Large intestine (tissue), 12 donors: ENCODE measurements at places on chromosomes 5 and 9. TPM values are rescaled to one million over a fixed set of nuclear protein-coding genes. Genes with fewer than 3 reads are reported as not detected.

GRCh38 chr9:23811633-23812032 lies 14.4 kb downstream of the ELAVL2 start:
- DNase-seq: no peak

GRCh38 chr5:114948363-114948762 lies 221.3 kb downstream of the TRIM36 start:
- no peak for DNase-seq

AIF1L gene
- 7.5 TPM for polyA plus RNA-seq

RASGEF1C gene
- polyA plus RNA-seq: 1.3 TPM

- DNase-seq: no peak
Observed at GRCh38 chr5:107242411-107243219, 428.1 kb downstream of the EFNA5 start.

DNA sequence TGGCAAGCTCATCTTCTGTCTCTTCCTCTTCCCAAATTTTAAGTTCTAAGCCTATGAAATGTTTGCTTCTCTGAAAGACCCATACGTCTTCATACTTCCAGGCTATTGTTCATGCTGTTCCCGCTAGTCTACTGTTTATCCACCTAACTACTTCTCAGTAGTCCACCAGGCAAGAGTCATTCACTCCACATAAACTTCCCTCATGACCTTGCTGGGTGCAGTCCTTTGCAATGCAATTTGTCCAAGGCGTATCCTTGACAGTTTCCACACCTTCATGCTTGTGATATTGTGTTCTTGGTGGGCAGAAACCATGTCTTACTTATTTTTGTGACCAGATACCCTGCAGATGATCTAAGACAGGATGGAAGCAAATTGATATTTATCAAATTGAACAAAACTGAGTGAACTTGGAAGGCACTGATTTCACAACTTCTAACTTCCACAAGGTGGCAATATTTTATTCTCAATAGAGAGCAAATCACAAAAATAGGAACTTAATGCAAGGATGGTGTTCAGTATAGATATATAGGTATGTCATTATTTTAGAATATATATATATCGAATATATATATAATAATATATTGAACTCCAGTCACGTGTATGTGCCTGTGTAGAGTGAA lies 30.3 kb downstream of the TYRP1 start:
- DNase-seq: no peak

GRCh38 chr5:123367739-123368138 lies 55.5 kb downstream of the CEP120 start:
- DNase-seq: no peak

DNA sequence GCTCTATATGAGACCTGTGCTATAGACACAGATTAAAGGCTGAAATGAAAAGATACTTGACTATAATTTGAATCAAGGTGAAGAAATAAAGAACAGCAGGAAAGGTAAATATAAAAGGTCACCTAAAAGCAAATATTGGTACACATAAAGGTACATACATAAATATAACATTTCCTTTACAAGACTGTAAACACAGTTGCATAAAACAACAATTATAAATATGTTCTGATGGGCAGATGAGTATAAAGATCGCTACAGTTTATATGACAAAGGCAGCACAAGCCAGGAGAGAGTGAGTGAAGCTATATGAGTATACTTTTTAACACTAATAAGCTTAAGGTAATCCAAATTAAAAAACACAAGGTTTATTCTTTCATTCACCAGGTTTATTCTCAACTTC lies 114.5 kb downstream of the OXCT1 start:
- no peak for DNase-seq

TNFSF8 gene
- 0.25 TPM for polyA plus RNA-seq

ANKRD18B gene
- 0.22 TPM for polyA plus RNA-seq

C5orf34 gene
- 3.0 TPM for polyA plus RNA-seq

AK3 gene
- polyA plus RNA-seq: 80.4 TPM

- no peak for DNase-seq
Observed at GRCh38 chr5:129172580-129172979, 78.0 kb downstream of the ISOC1 start.

- no peak for DNase-seq
Observed at GRCh38 chr5:66440202-66440680, 156.0 kb upstream of the MAST4 start.

- DNase-seq: no peak
Observed at GRCh38 chr5:2710910-2711309, 40.6 kb downstream of the IRX2 start.
